T-cell (primary cell): ENCODE measurements at places on chromosomes 1 and 21. TPM values are rescaled to one million over a fixed set of nuclear protein-coding genes. Genes with fewer than 3 reads are reported as not detected.

DNA sequence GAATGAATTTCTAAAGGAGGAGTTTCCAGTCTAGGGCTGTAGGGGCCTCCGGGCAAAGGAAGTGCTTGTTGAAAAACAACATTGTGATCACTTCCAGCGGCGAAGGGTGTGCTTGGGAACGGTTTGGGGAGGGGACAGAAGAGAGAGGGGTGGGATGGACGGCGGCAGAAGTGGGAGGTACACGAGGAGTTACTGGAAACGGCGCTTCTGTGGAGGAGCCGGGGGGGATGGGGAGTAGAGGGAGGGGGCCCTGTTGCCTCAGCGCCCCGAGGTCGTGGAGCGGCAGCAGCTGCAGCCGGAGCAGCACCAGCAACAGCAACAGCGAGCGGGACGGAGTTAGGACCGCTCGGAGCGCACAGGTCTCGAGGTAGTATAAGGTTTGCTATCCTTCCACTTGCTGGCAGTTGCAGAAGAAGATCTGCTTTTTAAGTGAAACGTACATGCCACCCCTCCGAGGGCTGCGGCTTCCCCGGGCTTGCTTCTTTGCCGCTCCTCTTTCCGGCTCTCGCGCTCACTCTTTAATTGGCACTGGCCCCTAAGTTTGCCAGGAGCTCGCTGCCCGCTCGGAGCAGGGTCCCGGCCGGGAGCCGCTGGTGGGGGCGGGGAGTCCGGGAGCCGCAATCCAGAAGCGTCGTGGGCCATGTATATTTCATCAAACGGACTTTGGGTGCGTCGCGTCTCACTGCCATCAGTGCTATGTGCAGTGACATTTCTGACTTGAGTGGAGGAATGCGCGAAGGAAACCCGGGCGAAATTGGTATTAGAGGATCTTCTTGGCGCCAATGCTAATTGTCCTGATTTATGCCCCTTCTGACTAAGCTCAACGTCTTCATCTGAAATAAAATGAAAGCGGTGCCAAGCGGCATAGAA is 771 bp upstream of the NTNG1 start:
- peak; percentile 4 for DNase-seq

GRCh38 chr1:17913326-17914115 is 158.4 kb downstream of the ACTL8 start:
- peak; percentile 9 for DNase-seq

GRCh38 chr1:181099152-181100014 is 10.9 kb downstream of the IER5 start:
- no peak for DNase-seq

GRCh38 chr1:177669161-177669560 is 300.7 kb downstream of the SEC16B start:
- no peak for DNase-seq

GRCh38 chr1:230208619-230209261 is 141.7 kb downstream of the GALNT2 start:
- no peak for DNase-seq

GRCh38 chr1:5754817-5755551 is 237.2 kb downstream of the NPHP4 start:
- DNase-seq, result no peak

- no peak for DNase-seq
Measured at GRCh38 chr1:81989524-81989923, 188.8 kb downstream of the ADGRL2 start.

DNA sequence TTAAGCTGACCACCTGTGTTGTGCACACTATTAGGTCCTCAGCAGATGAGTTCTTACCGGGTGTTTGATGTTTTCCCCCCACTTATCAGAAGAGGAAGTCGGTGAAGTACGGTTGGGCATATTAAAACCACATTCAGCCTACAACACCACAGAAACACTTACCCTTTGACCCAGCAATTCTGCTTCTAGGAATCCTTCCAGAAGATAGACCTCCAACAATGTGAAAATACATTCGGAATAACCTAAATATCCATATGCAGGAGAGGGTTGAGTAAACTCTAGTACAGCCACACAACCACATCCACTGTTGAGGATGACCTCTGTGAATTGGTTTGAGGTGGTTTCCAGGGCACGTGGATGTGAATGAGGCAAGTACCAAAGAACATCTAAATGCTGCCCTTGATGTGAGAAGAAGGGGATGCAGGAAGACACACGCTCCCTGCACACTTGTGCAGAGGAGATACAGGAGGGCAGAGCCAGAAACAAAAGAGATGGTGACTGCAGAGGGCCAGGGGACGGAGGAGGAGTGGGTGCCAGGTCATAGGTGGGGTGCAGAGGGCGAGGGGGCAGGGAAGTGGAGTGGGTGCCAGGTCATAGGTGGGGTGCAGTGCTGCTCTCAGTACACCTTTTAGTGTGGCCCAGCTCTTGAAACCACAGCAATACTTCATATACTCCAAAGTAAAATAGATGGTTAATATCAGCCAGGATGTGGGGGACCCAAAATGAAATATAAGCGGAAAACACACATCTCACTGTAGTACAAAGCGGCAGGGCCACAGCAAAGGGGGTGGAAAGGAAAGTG is 12.8 kb downstream of the ADARB1 start:
- no peak for DNase-seq

DNA sequence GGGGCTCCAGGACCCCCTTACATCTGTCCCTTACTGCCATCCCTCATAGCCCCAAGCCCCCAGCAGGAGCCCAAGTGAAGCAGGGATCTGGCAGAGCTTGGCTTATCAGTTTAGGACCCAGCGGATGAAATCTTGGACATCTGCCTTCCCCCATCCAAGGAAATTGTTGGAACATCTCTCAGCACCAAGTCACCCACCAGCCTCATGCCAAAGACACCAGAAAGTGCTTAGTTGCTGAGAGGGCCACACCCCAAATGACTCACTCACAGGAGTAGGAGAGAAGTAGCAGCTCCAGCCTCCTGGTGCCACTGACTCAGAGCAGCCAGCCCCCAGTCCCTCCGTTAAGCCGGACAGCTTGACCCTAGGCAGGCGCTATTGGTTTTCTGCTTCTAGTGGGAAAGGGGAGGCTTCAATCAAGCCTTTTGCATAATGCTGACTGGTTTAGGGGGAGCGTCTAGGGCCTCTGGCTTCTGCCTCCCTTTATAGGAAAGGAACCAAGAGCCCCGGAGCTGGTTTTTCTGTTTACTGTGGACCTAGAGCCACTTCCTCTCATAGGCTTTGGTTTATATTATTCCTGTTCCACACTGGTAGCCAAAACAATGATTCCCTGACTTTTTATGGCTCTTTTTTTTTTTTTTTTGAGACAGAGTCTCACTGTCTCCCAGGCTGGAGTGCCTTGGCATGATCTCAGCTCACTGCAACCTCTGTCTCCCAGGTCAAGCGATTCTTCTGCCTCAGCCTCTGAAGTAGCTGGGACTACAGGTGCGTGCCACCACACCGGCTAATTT is 114.2 kb upstream of the IPO9 start:
- DNase-seq, result no peak

DNA sequence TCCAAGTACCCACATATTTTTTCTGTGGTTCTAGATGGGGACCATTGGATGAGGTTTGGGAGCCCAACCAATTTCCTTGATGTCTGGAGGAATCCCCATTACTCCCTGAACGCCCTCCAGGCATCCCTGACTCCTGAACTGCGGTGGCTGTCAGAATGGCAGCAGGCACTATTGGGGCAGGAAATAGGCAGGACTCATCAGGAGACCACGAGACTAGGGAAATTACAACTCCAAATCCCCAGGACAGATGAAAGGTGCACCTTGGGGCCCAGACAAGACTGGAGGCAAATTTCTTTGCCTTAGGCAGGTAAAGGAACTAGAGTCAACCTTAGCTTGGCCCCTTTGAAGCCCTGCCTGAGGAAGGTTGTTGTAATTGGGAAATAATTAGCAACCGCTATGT is 1.1 kb downstream of the CGN start:
- DNase-seq, result no peak

DNA sequence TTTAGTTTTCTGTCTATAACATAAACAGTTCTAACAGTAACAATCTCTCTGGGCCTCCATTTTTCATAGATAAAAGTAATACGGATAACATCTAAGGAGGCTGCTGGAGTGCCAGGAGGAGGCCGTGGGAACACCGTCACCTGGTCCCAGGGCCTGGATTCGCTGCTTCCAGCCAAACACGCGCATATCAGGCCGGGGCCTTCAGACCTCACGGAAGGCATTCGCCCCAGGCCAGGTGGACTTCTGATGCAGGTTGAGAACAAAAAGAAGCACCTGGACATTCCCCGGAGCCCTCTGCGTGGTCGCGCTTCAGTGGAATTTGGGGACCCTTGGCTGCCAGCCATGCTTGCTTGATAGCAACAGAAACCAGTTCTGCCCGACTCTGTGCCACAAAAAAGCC is 113.1 kb upstream of the GUCA2B start:
- no peak for DNase-seq

DNA sequence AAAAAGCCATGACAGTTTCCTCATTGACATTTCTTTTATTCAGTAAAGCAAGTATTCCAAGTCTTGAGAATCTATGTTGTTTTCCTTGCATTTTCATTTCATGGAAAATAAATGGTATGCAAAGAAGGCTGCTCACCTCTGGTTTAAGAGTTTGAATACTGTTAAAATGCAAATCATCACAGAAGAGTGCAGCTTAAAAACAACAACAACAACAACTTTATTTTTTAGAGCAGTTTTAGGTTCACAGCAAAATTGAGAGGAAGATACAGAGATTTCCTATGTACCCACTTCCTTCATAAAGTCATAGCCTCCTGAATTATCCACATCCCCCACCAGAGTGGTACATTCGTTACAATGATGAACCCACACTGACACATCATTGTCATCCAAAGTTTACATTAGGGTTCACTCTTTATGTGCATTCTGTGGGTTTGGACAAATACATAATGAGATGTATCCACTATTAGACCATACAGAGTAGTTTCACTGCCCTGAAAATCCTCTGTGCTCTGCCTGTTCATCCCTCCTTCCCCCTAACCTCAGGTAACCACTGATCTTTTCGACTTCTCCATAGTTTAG is 39.2 kb downstream of the CD2 start:
- DNase-seq, result no peak

- no peak for DNase-seq
Measured at GRCh38 chr1:3016641-3017439, 4.4 kb upstream of the ACTRT2 start.

DNA sequence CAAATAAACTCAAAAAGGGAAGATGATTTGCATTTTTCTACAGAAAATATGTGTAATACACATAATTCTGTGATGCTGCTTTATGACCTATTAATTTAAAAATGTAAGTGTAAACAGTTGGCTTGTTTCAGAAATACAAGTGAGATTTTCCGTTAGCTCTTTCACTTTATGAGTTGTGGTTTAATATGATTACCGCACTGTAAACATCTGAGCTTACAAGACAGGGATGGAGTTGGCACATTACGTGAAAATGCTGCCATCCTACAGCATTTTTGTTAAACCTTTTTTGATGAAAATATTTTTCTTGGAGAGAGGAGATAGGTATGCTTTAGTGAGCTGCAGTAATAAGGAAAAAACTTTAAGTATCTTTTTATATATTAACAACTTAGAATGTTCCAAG is 426.8 kb upstream of the ADAMTS5 start:
- no peak for DNase-seq

DNA sequence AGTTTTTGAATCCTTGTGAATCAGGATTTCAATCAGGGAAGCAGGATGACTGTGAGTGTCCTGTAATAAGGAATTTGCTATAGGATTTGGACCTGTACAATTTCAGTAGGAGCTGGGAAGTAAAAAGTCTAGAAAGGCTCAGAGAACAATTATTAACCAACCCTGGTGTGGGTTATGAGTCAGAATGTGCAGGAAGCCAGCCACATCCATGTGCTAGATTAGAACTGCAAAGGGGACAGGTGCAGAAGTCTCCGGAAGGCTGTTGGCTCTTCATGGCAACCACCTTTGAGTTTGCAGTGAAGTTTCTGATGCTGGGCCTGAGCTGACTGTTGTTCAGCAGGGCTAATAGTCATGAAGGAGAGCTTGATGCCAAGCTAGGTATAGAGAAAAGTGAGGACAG is 70.7 kb downstream of the SPATA46 start:
- DNase-seq, result no peak

DNA sequence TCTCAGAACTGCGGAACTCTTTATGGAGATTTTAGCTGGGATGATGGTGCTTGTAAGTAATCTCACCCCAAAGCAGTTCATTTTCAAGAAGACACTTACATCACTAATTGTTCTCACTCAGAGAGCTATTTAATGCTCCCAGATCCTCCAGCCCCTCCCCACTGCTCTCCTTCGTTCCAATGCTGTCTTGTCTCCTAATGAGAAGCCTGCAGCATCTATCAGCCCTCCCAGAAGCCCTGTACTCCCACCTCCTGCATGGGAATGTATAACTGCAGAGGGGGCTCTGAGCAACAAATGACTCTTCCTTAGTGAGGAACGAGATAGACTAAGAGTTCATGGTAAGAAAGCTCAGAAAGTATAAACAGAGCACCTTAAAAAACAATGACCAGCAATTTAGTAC is 377.4 kb upstream of the RUNX1 start:
- DNase-seq, result no peak

DNA sequence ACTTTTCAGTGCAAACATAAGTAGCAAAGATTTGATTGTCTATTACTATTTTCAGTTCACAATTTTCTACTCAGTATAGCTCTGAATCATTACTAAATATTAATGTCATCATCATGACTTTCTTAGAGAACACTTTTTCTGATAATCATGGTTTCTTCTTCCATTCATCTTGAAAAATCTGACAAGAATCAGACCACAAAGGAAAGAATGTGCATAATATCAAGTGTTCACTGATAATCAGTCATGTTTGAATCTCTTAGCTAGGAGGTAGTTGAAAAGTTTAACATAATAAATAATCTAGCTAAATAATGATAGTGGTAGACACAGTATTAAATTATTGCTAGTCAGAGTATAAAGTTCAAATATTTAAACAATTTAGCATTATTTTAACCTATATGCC is 133.2 kb downstream of the BRINP3 start:
- no peak for DNase-seq

DNA sequence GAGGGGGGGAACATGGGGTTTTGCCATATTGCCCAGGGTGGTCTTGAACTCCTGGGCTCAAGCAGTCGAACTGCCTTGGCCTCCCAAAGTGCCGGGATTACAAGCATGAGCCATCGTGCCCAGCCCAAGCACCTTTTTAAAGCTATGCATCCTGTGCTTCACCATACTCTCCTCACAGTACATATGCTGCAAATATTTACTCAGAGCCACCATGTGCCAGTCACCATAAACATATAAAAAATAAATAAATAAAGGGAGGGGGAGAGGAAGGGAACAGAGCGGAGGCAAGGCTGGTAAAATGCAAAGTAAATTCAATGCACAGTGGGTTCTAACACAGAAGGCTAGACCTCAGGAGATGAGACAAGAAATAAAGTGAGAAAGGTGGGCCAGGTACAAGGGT is 64.7 kb downstream of the CAPZB start:
- no peak for DNase-seq

GRCh38 chr1:209723756-209724693 is 19.4 kb downstream of the HSD11B1 start:
- no peak for DNase-seq

ITGB2 gene
- total RNA-seq, result 304 TPM

FAM43B gene
- total RNA-seq, result not detected

CGN gene
- total RNA-seq, result 0.58 TPM

TBX19 gene
- 3.5 TPM for total RNA-seq

NFASC gene
- total RNA-seq, result not detected

NPR1 gene
- total RNA-seq, result 0.44 TPM

LMOD1 gene
- 0.29 TPM for total RNA-seq

EXO1 gene
- total RNA-seq, result 1.4 TPM

ESRRG gene
- not detected for total RNA-seq
